ENCODE measurements at places on chromosomes 5 and 9. TPM values are rescaled to one million over a fixed set of nuclear protein-coding genes. Genes with fewer than 3 reads are reported as not detected.

Gene CMBL
- total RNA-seq: 286 TPM

Gene GABRA1
- total RNA-seq: not detected

Gene GPRIN1
- total RNA-seq: 7.2 TPM

Gene FOXE1
- 7.7 TPM for total RNA-seq

Gene BTNL3
- not detected for total RNA-seq

Gene SURF6
- total RNA-seq: 21.2 TPM

Gene NDUFAF2
- total RNA-seq: 20.7 TPM

Gene PCDHGB2
- 0.28 TPM for total RNA-seq

Gene KCNIP1
- total RNA-seq: not detected

Gene MCTP1
- 4.3 TPM for total RNA-seq

DNA sequence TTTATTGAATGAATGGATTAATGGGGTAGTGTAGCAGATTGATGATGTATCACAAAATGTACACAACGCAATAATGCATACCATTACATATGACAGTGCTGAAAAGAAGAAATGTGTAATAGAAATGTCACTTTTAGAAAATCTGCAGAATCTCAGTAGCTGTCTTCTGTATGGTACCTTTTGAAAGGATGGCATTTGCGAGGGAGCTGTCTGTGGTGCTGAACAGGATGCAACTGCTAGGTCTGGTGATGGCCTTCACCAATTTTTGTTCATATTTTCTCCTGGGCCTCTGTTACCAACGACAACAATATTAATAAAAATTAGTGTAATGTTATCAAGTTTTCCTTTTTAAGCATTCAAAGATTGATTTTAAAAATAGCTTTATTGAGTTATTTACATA lies 36.2 kb upstream of the OTULIN start:
- no peaks in the 10 kb centered on the region for H3K27me3 ChIP-seq
- peak; percentile 65 for DNase-seq
- no peaks in the 10 kb centered on the region for H3K36me3 ChIP-seq
- no peaks in the 10 kb centered on the region for H3K4me1 ChIP-seq
- no peak overlapping the region for H3K27ac ChIP-seq

DNA sequence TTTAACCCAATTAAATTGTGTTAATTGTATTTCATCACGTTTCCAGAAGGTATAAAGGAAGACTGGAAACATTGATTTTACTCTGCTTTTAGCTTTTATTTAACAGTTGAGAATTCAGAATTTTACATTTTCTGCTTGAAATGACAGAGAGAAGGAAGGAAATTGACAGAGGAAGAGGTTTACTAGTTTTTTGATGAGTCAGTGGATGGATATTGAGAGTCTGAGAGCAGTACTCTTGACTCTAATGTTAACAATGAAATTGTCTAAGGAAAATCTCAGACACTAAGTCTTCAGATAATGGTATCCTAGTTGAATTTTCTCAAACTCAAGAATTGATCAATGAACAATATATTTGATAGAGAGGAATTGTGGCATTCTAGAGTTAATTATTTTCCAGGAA lies 60.6 kb downstream of the IPO11 start:
- H3K36me3 ChIP-seq: peaks cover 9% of the 10 kb centered on the region
- no peak overlapping the region for H3K4me3 ChIP-seq
- H3K27me3 ChIP-seq: no peaks in the 10 kb centered on the region
- no peak for DNase-seq
- H3K4me1 ChIP-seq: peaks cover 19% of the 10 kb centered on the region

DNA sequence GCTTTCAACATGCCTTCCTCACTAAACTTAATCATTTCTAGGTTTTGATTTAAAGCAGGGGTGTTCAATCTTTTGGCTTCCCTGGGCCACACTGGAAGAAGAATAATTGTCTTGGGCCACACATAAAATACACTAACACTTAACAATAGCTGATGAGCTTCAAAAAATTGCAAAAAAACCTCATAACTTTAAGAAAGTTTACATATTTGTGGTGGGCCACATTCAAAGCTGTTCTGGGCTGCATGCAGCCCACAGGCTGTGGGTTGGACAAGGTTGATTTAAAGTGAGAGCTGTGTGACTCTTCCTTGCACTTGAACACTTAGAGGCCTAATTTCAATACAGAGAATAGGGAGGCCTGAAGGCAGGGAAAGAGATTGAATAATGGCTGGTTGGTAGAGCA lies 598.3 kb downstream of the EFNA5 start:
- H3K27ac ChIP-seq: no peak overlapping the region
- H3K4me1 ChIP-seq: no peaks in the 10 kb centered on the region
- no peak for DNase-seq
- H3K4me3 ChIP-seq: no peak overlapping the region

- H3K27me3 ChIP-seq: no peaks in the 10 kb centered on the region
- no peak for DNase-seq
- no peak overlapping the region for H3K4me3 ChIP-seq
- H3K36me3 ChIP-seq: no peaks in the 10 kb centered on the region
- H3K27ac ChIP-seq: no peak overlapping the region
Observed at GRCh38 chr5:172356047-172356446, 72.5 kb upstream of the UBTD2 start.

DNA sequence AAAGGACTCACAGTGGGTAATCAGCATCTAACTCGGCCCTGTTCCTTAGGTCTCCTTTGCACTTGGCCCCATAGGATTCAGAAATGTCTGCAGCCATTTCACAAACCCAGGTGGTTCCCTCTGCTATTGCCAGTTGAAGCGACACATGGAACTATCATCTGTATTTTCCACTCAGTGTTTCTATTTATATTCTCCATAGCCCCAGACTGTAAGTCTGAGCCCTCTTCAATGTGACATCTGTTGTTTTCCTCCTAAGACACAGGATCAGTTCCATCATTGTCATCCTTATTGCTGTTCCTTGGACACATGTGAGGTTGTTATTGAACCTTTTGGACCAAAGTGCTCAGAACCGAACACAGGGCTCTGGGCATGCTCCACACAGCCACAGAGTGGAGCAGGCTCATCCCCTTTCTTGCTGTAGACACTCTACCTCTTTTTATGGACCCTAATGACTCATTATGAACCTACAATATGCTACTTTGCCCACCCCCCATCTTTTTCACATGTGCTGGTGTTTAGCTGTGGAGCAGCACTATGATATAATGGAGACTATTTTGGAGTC lies 36.4 kb downstream of the GARNL3 start:
- no peak overlapping the region for H3K4me3 ChIP-seq
- H3K36me3 ChIP-seq: no peaks in the 10 kb centered on the region
- H3K27me3 ChIP-seq: no peaks in the 10 kb centered on the region
- DNase-seq: no peak
- no peak overlapping the region for H3K27ac ChIP-seq
- H3K4me1 ChIP-seq: no peaks in the 10 kb centered on the region

- no peak overlapping the region for H3K4me3 ChIP-seq
- H3K27me3 ChIP-seq: peaks cover 28% of the 10 kb centered on the region
- no peak overlapping the region for H3K27ac ChIP-seq
- H3K36me3 ChIP-seq: no peaks in the 10 kb centered on the region
Observed at GRCh38 chr9:131838530-131839280, 98.8 kb upstream of the RAPGEF1 start.

DNA sequence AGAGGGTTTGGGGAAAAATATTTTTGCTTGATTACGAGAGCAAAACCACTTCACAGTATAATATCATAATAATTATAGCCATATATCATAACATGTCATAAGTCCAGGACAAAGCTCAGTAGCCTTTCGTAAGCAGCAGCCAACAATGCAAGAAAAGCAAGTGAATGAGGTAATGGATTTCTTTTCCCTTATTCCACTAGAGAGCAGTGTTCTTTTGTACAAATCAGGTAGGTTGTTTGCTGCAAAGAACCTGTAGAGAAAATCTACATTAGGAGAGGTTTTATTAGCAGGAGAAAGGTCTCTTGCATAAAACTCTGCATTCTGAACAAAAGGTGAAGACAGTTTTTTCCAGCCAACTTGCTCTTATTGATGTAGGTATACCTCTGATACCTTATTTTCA lies 1033.4 kb downstream of the TLE4 start:
- no peak overlapping the region for H3K27ac ChIP-seq
- no peaks in the 10 kb centered on the region for H3K4me1 ChIP-seq
- no peak for DNase-seq
- H3K4me3 ChIP-seq: no peak overlapping the region
- H3K27me3 ChIP-seq: no peaks in the 10 kb centered on the region
- no peaks in the 10 kb centered on the region for H3K36me3 ChIP-seq

- no peak for DNase-seq
- no peak overlapping the region for H3K4me3 ChIP-seq
- no peaks in the 10 kb centered on the region for H3K36me3 ChIP-seq
- no peak overlapping the region for H3K27ac ChIP-seq
- H3K4me1 ChIP-seq: peaks cover 22% of the 10 kb centered on the region
Observed at GRCh38 chr5:78331523-78332080, 28.8 kb upstream of the SCAMP1 start.

GRCh38 chr9:3475300-3476020 lies 50.3 kb downstream of the RFX3 start:
- DNase-seq: no peak
- no peak overlapping the region for H3K4me3 ChIP-seq
- no peak overlapping the region for H3K27ac ChIP-seq
- no peaks in the 10 kb centered on the region for H3K27me3 ChIP-seq

GRCh38 chr5:6753851-6754250 lies 40.6 kb downstream of the TENT4A start:
- no peak for DNase-seq
- no peak overlapping the region for H3K27ac ChIP-seq
- peaks cover 46% of the 10 kb centered on the region for H3K36me3 ChIP-seq
- no peaks in the 10 kb centered on the region for H3K4me1 ChIP-seq
- no peak overlapping the region for H3K4me3 ChIP-seq
- H3K27me3 ChIP-seq: no peaks in the 10 kb centered on the region

DNA sequence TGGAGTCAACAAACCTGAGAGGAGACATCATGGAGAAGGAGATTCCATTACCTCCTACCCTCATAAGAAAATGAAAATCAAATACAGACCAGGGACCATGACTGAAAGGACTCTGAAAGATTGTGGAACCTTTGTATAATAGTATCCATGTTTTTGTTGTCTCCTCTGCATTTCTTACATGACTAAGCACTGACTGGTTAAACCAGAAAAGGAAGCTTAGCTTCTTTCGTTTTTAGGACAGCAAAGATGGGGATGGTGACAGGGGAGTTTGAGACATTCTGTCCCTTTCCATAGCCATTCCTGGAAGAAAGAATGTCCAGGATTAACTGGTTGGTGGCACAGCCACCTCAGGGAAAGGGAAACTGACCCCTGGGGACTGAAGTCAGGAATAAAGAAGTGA lies 22.2 kb downstream of the ITGA1 start:
- H3K27me3 ChIP-seq: no peaks in the 10 kb centered on the region
- no peak for DNase-seq
- peak overlapping the region; percentile 72 for H3K27ac ChIP-seq
- H3K36me3 ChIP-seq: peaks cover 11% of the 10 kb centered on the region

DNA sequence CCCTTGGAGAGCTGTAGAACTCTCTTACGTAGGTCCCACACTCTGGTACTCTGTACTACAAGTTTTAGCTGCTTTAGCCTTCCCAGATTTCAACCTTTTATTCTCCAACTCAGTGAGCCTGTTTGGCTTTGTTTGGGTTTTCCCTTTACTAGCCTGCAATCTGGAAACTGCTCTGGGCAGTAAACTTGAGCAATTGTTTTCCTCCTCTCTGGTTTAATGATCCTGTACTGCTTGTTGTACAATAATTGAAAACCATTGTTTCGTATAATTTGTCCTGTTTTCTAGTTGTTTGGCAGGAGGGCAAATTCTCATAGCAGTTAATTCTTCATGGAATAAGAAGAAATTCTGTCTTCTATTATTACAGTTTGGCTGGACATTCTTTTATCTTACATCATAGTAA lies 62.8 kb upstream of the TLX3 start:
- H3K27me3 ChIP-seq: no peaks in the 10 kb centered on the region
- DNase-seq: no peak
- H3K27ac ChIP-seq: no peak overlapping the region
- no peaks in the 10 kb centered on the region for H3K4me1 ChIP-seq
- H3K4me3 ChIP-seq: no peak overlapping the region
- no peaks in the 10 kb centered on the region for H3K36me3 ChIP-seq

- no peaks in the 10 kb centered on the region for H3K27me3 ChIP-seq
- H3K4me1 ChIP-seq: peaks cover 32% of the 10 kb centered on the region
- H3K4me3 ChIP-seq: no peak overlapping the region
- H3K27ac ChIP-seq: peak overlapping the region; percentile 81
Observed at GRCh38 chr9:72139226-72139625, 10.0 kb upstream of the GDA start.

- H3K36me3 ChIP-seq: no peaks in the 10 kb centered on the region
- DNase-seq: no peak
- no peaks in the 10 kb centered on the region for H3K4me1 ChIP-seq
- H3K4me3 ChIP-seq: no peak overlapping the region
Observed at GRCh38 chr5:21818370-21818720, 1034.8 kb downstream of the CDH12 start.

DNA sequence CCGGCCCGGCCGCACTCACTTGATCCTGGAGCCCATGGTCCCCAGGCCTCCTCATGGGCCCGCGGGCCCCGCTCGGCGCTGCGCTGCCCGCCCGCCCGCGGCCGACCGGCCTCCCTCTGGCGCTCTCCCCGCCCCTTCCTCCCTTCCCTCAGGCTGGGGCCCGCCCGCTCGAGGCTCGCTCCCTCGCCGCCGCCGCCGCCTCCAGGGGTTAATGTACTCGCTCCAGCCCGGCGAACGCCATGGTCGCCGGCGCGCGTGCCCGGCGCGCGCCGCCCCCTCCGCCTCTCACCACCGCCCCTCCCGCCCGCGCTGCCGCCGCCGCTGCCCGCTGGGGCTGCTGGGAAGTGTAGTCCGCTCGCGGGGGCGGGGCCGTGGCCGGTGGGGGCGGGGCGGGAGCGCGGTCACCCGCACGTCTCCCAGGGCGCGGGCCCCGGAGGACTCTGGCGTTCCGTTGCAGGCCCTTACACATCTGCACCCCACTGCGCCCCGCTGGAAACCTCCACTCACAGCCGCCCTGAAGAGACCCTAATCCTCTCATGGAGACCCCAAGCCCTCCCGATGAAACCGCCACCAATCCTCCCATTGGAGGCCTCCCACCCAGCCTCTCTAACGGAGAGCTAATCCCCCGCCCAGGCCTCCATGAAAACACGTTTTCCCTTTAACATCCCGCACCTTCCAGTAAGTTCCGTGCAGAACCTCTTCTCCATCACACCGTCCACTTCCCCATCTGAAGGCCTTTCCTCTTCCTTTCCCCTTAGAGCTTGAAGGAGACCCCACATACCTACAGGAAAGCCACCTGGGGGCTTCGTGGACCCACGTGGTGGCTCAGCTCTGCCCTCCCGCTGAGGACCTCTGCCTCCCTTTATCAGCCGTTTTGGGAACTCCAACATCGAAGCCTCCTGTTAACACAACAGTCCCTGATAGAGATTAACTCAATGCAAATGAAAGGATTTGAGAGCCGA lies at the start of gene DENND1A:
Gene DENND1A, minus strand, starts transcription at position 257 of the 962 bp plus-strand sequence. Its CDS starts 221 bp downstream, at position 36.
- peaks cover 64% of the 10 kb centered on the region for H3K4me1 ChIP-seq
- H3K27me3 ChIP-seq: no peaks in the 10 kb centered on the region
- peak within 1 kb of the TSS; percentile 75 for H3K27ac ChIP-seq
- peak within 1 kb of the TSS; percentile 85 for H3K4me3 ChIP-seq
- no peaks in the 10 kb centered on the region for H3K36me3 ChIP-seq

GRCh38 chr5:115379622-115380344 lies 83.3 kb upstream of the CCDC112 start:
- no peaks in the 10 kb centered on the region for H3K36me3 ChIP-seq
- peak overlapping the region; percentile 94 for H3K27ac ChIP-seq
- peaks cover 47% of the 10 kb centered on the region for H3K4me1 ChIP-seq
- no peaks in the 10 kb centered on the region for H3K27me3 ChIP-seq
- DNase-seq: peak; percentile 91

GRCh38 chr5:151870820-151871219 lies 53.8 kb downstream of the GLRA1 start:
- H3K4me1 ChIP-seq: no peaks in the 10 kb centered on the region
- H3K4me3 ChIP-seq: no peak overlapping the region

GRCh38 chr5:94693845-94694370 lies 75.4 kb downstream of the SLF1 start:
- no peak for DNase-seq
- no peak overlapping the region for H3K4me3 ChIP-seq
- no peak overlapping the region for H3K27ac ChIP-seq
- no peaks in the 10 kb centered on the region for H3K36me3 ChIP-seq
- no peaks in the 10 kb centered on the region for H3K4me1 ChIP-seq

Measured in PC-9 (cell line).